Diencephalon (tissue), 1 donor: ENCODE measurements at places on chromosomes 11 and 22. TPM values are rescaled to one million over a fixed set of nuclear protein-coding genes. Genes with fewer than 3 reads are reported as not detected.

Gene TRIM6
- total RNA-seq, result 1.2 TPM

Gene GPHA2
- total RNA-seq, result not detected

Gene USP2
- 2.5 TPM for total RNA-seq

Gene SUSD2
- 0.23 TPM for total RNA-seq

Gene RPS13
- total RNA-seq, result 1,188 TPM

Gene A4GALT
- 0.92 TPM for total RNA-seq

Gene DBX1
- total RNA-seq, result not detected

Gene GRM5
- total RNA-seq, result 178 TPM

Gene CATSPER1
- not detected for total RNA-seq

Gene TMEM45B
- total RNA-seq, result 0.69 TPM

Gene UBQLNL
- 0.46 TPM for total RNA-seq

Gene EFCAB6
- 12.0 TPM for total RNA-seq

Gene PHETA2
- total RNA-seq, result 3.5 TPM

Gene BTBD18
- not detected for total RNA-seq

Gene PIH1D2
- 7.2 TPM for total RNA-seq

Gene SCUBE1
- total RNA-seq, result 3.9 TPM

Gene KRTAP5-1
- not detected for total RNA-seq

Gene KRTAP5-9
- total RNA-seq, result not detected
